ENCODE measurements at places on chromosomes 11 and 22.

DNA sequence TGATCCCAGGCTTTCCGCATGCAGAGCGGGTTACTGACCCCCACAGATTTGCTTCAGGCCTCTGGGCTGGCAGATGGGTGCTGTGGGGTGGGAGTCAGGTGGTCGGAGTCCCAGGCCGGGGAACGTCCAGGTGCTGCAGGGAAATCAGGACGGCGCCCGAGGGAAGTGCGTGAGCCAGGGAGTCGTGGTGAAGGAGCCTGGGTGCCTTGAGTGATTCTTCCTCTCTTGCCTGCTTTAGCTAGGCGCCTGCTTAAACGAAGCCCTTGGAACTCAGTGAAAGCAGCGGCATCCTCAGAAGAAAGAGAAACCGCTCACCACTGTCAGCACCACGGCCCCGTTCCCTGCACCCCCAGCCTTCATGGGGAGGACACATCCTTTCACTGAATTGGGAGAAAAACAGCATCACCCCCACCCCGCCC is 455.6 kb downstream of the BRD1 start:
- DNase-seq = no peak

- no peak for DNase-seq
Measured at GRCh38 chr11:94997437-94997836, 23.9 kb downstream of the KDM4D start.

DNA sequence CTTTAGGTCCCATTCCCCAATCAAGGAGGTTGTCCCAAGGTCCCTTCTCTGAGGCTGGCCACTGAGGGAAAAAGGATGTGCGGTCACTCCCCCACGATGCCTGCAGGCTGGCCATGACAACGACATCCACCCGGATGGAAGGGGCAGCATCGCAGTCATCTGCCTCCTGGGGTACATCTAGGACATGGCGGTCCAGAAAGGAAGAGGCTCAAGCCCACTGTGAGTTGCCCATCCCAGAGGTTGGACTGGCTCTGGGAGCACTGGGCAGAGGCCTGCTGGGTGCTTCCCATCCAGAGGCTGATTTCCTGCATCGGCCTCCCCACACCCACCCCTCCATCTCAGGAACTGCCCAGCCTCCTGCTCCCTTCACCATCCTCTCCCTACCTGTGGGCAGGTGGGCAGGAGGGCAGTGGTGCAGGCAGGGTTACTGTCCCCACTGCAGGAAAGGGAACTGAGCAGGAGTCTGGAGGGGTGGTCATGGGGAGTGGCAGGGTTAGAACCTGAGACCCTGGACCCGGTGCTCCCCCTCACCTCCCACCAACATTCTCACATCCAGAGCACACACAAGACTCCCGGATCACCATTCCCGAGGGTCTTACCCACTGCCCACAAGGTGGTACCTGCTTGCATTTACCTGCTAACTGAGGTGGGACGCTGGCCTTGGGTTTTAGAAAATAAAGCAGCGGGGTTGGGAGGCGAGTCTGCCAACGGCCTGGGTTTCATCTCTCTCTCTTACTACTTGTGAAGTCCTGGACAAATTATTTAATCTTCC is 4.4 kb downstream of the RCE1 start:
- peak; percentile 27 for DNase-seq

DNA sequence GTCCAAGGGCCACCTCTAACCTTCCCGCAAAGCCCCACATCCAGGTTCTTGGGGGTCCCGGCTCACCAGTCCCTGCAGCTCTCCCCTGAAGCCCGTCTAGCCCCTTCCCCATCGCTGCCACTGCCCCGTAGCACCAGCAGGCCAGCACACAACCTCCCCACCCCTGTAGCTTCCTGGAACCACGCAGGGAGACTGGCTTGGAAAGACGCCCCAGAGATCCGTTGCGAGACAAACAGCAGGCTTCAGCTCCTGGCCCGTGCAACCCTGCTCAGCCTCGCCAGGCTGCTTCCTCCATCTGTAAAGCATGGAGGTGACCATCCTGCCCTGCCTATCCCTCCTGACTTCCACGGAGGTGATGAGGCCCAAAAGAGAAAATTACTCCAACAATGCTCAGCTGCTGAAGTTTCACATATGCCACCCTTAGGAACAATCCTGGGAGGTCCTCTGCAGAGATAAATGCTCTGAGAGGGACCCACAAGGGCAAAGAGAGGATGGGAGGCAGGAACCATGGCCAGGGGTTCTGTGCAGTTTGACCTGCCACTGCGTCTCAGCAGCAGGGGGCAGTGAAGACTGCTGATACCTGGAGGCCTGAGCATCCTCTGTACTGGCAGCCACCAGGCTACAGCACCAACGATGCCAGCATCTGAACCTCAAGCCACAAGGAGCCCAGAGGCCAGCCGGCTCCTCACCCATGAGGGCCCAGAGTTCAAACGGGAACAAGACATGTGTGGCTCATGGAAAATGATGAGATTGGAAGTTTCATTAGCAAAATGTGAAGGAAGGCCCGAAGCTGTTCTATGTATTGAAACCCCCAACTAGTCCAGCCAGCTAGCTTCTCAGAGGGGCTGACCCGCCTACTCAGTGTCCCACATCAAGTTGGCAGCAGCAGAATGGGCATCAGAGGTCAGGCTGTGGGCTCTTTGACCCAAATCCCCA is 16.1 kb downstream of the DGCR2 start:
- DNase-seq = no peak

- no peak for DNase-seq
Measured at GRCh38 chr11:83073258-83073657, 1.6 kb upstream of the RAB30 start.

DNA sequence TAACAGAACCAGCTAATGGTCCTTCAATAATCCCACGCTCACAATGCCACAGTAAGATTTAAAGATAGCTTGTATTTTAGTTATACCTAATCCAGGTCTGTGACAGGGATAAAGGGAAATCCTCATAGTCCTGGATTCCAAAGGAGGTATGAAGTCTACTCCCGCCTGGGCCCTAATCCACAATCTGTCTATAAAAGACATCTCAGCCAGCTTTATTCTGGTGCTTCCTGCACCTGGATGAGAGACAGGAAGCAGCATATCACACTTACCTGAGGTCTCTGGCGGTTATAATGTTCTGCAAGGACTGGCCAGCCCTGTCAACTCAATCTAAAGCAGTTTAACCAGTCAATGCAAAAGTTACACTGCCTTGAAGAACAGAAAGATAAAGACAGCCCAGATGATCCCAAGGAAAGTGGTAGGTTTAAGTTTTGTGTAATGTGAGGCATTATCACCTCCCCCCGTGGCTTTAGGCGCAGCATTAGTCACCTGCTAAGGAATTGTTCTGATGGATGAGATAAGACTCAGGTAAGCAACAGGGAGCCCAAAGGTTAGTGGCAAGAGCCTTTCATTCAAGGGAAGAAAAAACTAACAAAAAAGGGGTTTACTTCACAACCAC is 57.6 kb downstream of the PLEKHA7 start:
- DNase-seq = no peak

DNA sequence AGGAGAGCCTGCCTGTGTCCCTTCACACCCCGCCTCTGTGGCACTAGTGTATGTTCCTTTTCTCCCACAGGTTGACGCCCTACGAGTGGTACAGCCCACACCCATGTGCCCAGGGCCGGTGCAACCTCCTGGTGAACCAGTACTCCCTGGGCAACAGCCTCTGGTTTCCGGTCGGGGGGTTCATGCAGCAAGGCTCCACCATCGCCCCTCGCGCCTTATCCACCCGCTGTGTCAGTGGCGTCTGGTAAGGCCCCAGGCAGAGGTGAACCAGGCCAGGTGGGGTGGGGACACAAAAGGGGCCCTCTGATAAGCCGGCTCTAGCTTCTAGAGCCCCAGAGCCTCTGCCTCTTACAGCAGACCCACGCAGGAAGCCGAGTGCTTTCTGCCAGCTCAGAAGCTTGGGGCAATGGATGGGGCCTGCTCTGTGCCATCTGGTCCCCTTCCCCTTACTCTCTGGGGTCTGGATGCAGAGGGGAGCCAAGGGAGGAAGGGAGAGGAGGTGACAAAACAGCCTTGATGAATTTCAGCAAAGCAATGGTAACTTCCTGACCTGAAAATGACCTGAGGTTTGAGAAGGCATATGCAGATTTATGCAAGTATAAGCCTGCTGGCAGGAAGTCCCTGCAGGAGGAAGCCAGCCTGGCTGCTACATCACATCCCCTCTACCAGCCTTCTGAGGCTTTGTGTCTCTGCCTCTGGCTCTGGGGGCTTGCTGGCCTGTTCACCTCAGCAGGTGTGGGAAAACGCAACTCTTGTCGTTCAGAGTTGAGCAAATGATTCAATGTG is 67.0 kb upstream of the TBCEL start:
- DNase-seq = no peak
